ENCODE measurements at places on chromosomes 13 and 19. TPM values are rescaled to one million over a fixed set of nuclear protein-coding genes. Genes with fewer than 3 reads are reported as not detected.

DNA sequence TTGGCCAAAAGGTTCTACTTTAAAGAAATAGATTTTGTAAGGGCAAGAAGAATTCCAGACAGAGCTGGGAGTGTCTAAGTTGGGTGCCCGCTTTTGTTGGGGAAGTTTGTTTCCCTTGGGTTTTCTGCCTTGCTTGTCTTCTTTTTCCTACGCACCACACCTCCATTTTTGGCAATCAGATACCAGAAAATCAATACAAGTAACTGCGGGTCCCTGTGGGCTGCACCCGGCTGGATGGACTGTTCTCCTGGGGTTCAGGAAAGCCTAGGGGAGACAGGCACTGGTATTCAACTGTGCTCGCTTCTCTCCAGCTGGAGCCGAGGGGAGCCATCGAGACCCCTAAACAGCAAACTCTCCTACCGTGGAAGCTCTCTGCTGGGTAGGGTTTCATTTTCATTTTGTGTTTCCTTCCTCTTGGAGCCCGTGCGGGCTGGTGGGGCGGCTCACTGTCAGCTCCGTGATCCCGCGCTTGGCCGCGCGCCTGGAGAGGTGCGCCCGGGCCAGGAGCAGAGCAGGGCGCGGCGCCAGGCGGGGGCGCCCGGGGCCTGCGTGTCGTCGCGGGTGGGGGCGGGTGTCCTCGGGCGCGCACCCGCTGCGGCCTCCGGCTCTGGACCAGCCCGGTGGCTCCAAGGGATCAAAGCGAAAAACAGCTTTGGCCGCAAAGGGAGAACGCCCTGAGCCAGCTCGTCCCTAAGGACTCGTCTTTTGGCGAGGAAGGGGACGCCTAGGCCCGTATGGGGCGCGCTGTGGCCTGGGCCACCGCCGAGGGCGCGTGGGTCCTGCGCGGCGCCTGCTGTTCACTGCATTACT, 347.2 kb downstream of the ZNF536 start:
- DNase-seq, result peak; percentile 22
- H3K27me3 ChIP-seq, result peaks cover 24% of the 10 kb centered on the region
- H3K4me1 ChIP-seq, result peaks cover 17% of the 10 kb centered on the region
- H3K4me3 ChIP-seq, result peak overlapping the region; percentile 71

GRCh38 chr13:99663908-99664307, 162.6 kb downstream of the TM9SF2 start:
- no peak overlapping the region for H3K27ac ChIP-seq
- no peaks in the 10 kb centered on the region for H3K36me3 ChIP-seq
- peaks cover 32% of the 10 kb centered on the region for H3K27me3 ChIP-seq
- no peak overlapping the region for H3K4me3 ChIP-seq
- peaks cover 38% of the 10 kb centered on the region for H3K4me1 ChIP-seq

DNA sequence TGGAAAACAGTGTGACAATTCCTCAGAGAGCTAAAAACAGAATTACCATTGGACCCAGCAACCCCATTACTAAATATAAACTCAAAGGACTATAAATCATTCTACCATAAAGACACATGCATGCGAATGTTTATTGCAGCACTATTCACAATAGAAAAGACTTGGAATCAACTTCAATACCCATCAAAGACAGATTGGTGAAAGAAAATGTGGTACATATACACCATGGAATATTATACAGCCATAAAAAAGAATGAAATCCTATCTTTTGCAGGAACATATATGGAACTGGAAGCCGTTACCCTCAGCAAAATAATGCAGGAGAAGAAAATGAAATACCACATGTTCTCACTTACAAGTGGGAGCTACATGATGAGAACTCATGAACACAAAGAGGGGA, 20.8 kb upstream of the FGF14 start:
- H3K36me3 ChIP-seq, result peaks cover 7% of the 10 kb centered on the region
- no peaks in the 10 kb centered on the region for H3K4me1 ChIP-seq
- H3K27me3 ChIP-seq, result peaks cover 15% of the 10 kb centered on the region
- no peak overlapping the region for H3K4me3 ChIP-seq
- H3K27ac ChIP-seq, result no peak overlapping the region

DNA sequence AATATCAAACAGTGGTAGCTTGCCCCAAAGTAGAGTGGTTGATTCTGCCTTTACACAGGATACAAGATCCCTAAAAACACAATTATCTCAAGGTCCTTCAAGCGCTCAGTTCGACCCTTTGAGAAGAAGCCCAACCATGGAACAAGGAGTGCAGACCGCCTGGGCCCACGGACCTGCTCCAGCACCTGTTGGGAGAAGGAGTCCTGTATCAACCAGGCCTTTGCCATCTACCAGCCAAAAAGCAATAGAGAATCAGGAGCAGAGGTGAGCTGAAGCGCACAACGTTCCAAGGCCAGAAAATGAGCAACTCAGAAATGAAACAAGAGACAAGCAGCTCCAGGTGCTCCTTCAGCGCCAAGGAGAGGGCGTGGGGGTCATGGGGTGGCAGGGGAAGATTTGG, 6.3 kb upstream of the LILRB3 start:
- DNase-seq, result no peak
- no peak overlapping the region for H3K27ac ChIP-seq
- peaks cover 26% of the 10 kb centered on the region for H3K27me3 ChIP-seq
- H3K4me1 ChIP-seq, result peaks cover 4% of the 10 kb centered on the region

GRCh38 chr19:51887522-51888498, at the start of gene ZNF577:
Gene ZNF577, minus strand, starts transcription at chr19:51887951. Its CDS starts 7,569 bp downstream, at chr19:51880382.
- peak within 1 kb of the TSS; percentile 88 for H3K27ac ChIP-seq
- DNase-seq, result peak; percentile 83
- peaks cover 78% of the 10 kb centered on the region for H3K36me3 ChIP-seq
- H3K27me3 ChIP-seq, result peaks cover 3% of the 10 kb centered on the region

- no peaks in the 10 kb centered on the region for H3K27me3 ChIP-seq
- H3K4me3 ChIP-seq, result no peak overlapping the region
- H3K27ac ChIP-seq, result no peak overlapping the region
- no peak for DNase-seq
- H3K4me1 ChIP-seq, result peaks cover 34% of the 10 kb centered on the region
These were observed 25.6 kb downstream of the CARM1 start for GRCh38 chr19:10896851-10897526.

DNA sequence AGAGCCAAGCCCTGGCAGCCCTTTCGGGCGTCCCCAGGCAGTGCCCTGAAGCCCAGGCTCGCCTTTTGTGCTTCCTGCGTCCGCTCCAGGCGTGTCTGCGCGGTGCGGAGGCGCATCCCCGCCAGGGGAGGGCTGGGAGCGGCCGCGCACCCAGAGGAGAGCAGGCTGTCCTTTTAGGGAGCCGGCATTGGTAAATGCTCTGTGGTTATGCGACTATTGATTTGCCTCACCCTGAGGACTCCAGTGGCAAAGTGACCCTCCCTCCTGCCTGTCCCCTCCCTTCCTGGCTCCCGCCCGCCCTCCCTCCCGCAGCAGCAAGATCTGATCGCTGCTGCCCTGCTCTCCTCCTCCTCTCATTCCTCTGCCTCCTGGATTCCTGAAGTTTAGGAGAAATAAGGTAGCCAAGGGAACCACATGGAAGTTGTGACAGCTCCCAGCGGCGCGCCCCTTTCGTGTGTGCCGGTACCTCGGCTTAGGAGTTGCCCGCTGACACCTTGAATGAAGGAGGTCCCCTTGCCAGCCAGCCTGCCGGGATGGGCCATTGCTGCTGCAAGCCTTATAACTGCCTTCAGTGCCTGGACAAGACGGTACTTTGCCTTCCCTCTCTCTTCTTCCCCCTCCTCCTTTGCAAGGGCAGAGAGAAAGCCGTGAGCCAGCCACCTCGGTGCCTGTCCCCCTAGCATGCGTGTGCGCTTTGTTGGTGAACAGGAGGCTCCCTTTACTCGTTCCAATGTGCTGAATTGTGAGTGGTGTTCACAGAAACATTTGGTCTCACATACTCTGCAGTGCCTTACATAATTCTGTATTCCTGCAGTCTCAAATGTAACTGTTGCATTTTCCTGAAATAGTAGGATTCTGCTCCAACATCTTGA, 166.9 kb downstream of the SLC7A1 start:
- H3K27ac ChIP-seq, result no peak overlapping the region
- H3K27me3 ChIP-seq, result peaks cover 76% of the 10 kb centered on the region
- DNase-seq, result peak; percentile 22
- H3K4me1 ChIP-seq, result peaks cover 8% of the 10 kb centered on the region
- peak overlapping the region; percentile 88 for H3K4me3 ChIP-seq

DNA sequence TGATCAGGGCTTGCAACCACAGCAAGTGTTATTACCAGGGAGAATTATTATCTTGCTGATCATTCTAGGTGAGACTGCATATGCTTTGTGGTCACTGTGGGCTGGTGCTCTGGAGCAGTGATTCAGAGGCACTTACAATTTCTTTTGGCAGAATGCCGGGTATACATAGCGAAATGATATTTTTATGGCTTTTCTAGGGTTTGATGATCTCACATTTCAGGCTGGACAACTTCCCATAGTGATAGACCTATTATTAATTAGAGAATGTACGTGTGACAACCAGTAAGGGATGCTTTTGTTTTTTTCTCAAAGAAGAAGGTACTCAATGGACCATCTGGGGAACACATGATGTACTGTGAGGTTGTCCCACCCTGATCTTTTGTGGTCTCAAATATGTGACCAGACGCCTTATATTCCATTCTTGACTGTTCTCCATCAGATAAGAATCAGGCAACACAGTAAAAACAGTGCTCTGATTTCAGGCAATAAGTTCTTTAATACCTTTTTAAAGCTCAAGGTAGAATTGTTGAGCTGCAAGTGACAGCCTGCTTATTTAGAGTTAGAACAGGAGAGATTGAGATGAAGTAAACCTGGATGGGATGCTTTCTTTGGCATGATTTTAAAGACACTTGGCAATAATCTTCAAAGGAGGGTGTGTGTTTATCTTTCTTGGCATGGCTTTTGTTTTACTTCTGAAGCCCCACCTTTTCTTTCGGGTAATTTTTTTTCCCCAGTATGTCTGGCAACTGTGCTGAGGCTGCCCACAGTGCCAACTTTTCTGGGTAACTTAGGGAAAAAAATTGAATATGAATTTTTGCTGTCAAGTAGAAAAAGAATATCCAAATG, 27.4 kb upstream of the SCEL start:
- no peak overlapping the region for H3K27ac ChIP-seq
- H3K4me3 ChIP-seq, result no peak overlapping the region
- H3K27me3 ChIP-seq, result no peaks in the 10 kb centered on the region

DNA sequence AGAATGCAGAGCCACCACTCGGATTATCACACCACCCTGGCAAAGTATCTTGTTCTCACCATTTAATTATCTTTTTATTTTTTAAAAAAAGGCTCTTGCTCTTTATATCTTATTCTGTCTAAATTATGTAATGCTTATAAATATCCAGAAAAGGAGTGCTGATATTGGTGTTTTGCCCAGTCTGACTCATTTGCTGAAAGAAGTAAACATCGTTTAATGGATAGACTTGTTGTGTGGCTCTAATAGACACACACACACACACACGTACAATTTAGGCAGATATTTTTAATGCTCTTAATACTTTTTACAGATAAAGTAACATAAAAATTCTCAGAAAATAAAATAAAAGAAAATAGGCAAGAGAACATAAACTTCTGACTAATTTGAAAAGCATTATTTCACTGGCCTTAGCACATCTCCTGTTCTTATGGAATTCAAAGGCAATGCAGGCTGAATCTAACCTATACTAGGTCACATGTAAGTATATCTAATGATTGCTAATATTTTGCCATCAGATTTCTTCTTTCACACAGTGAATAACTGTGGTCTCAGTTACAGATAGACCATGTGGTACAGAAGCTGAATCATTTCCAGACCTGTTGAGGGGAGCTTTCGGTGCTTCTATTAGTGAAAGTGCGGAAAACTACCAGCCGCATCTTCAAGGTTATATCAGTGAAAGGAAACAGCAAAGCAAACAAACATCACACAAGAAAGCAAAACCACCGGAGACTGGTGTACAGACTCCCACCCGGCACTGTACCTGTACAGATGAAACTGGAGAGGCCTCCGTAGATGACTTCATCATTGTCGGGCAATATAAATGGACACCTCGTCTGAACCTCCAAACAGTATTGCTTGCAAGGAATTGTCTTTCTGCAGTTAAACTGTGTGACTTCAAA, 642.1 kb upstream of the ARGLU1 start:
- no peak overlapping the region for H3K4me3 ChIP-seq
- no peaks in the 10 kb centered on the region for H3K36me3 ChIP-seq
- DNase-seq, result no peak
- no peak overlapping the region for H3K27ac ChIP-seq
- peaks cover 14% of the 10 kb centered on the region for H3K4me1 ChIP-seq
- peaks cover 3% of the 10 kb centered on the region for H3K27me3 ChIP-seq

GRCh38 chr13:90792335-90792734, 555.2 kb upstream of the MIR17HG start:
- no peaks in the 10 kb centered on the region for H3K27me3 ChIP-seq
- DNase-seq, result no peak
- H3K27ac ChIP-seq, result no peak overlapping the region
- no peaks in the 10 kb centered on the region for H3K4me1 ChIP-seq

- DNase-seq, result no peak
- H3K4me3 ChIP-seq, result no peak overlapping the region
- H3K36me3 ChIP-seq, result no peaks in the 10 kb centered on the region
- peaks cover 10% of the 10 kb centered on the region for H3K4me1 ChIP-seq
These were observed 21.0 kb upstream of the DPP9 start for GRCh38 chr19:4744451-4745174.

DNA sequence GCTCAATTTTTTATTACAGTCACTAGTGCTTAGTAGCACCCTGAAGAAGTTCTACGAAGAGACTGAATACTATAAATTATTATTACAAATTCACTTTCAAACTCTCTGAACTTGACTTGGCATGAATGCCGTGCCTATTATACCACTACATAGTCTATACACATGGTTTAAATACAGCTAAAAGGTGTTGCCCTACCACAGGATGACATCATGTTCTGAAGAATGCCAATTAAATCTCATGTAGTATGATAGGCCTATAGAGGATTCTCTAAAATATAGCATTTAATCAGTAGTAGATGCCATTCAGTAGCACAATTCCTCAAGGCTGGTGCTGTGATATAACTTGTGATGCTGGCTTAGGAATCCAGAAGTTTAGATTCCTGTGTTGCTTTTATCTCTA, 16.7 kb upstream of the POSTN start:
- no peak for DNase-seq
- H3K4me1 ChIP-seq, result peaks cover 12% of the 10 kb centered on the region
- H3K27ac ChIP-seq, result no peak overlapping the region
- no peaks in the 10 kb centered on the region for H3K27me3 ChIP-seq

CD70 gene
- total RNA-seq, result not detected

LGALS14 gene
- total RNA-seq, result not detected

PRKACA gene
- 103 TPM for total RNA-seq

CD79A gene
- 0.70 TPM for total RNA-seq

COX6B2 gene
- 0.16 TPM for total RNA-seq

CATSPERD gene
- not detected for total RNA-seq

KRTDAP gene
- not detected for total RNA-seq

RAB3A gene
- 9.2 TPM for total RNA-seq

All from neural crest cell (in vitro differentiated cells).